Naive B cell (primary cell): ENCODE measurements at places on chromosomes 13 and 19. TPM values are rescaled to one million over a fixed set of nuclear protein-coding genes. Genes with fewer than 3 reads are reported as not detected.

GRCh38 chr13:98879957-98880356, 97.9 kb downstream of the DOCK9 start:
- no peak overlapping the region for H3K4me3 ChIP-seq
- H3K36me3 ChIP-seq: peaks cover 43% of the 10 kb centered on the region
- no peak for DNase-seq
- no peak overlapping the region for H3K27ac ChIP-seq
- no peaks in the 10 kb centered on the region for H3K27me3 ChIP-seq
- peaks cover 12% of the 10 kb centered on the region for H3K4me1 ChIP-seq

DNA sequence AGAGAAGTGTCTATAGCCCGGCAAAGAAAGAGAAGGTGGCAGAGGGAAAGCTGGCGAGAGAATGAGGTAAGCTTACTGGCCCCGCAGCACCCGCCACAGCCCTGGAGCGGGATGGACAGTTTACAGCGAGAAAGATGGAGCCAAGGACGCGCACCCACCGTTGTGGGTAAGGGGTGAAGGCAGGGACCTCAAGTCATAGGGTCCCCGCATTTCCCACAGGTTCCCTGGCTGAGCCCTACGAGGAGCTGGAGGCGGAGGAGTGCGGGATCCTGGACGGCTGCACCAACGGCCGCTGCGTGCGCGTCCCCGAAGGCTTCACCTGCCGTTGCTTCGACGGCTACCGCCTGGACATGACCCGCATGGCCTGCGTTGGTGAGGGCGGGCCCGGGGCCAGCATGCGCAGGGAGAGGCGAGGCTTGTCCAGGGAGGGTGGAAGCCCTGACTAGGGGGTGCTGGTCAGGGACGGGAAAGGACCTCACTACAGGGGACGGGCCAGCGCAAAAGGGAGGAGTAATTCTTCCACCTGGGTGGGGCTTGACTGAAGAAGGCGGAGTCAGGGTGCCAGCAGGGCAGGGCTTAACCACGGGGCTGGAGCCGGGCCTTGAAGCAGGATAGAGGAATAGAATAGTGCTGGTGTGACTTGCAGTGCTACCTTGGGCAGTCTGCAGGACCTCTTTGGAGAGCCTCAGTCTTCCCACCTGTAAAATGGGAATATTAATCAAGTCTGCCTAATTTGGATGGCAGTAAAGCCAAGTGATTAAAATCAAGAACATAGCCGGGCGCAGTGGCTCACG, 26.5 kb downstream of the LTBP4 start:
- H3K27me3 ChIP-seq: no peaks in the 10 kb centered on the region
- H3K27ac ChIP-seq: no peak overlapping the region
- DNase-seq: no peak
- H3K4me3 ChIP-seq: no peak overlapping the region
- H3K36me3 ChIP-seq: peaks cover 16% of the 10 kb centered on the region

Gene ZNF709
- polyA plus RNA-seq: 1.4 TPM

DNA sequence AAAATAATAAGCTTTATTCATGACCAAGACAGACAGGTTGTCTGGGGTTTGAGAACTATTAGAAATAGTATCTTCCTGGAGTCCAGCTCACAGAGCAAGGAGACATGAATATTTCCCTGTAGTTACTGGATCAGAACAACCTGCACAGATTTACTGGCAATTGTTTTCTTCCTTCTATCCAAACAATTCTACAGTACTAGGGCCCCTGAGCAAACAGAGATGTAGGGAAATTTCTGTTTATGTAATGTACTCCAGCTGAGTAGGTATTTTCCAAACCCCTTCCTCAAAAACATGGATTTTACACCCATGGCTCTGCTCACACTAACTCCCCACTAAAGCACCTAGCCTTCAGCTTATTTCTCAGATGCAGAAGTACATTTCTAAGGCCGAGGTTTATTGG, 557.6 kb downstream of the GPC6 start:
- no peaks in the 10 kb centered on the region for H3K27me3 ChIP-seq
- H3K36me3 ChIP-seq: no peaks in the 10 kb centered on the region
- no peaks in the 10 kb centered on the region for H3K4me1 ChIP-seq
- no peak overlapping the region for H3K4me3 ChIP-seq

DNA sequence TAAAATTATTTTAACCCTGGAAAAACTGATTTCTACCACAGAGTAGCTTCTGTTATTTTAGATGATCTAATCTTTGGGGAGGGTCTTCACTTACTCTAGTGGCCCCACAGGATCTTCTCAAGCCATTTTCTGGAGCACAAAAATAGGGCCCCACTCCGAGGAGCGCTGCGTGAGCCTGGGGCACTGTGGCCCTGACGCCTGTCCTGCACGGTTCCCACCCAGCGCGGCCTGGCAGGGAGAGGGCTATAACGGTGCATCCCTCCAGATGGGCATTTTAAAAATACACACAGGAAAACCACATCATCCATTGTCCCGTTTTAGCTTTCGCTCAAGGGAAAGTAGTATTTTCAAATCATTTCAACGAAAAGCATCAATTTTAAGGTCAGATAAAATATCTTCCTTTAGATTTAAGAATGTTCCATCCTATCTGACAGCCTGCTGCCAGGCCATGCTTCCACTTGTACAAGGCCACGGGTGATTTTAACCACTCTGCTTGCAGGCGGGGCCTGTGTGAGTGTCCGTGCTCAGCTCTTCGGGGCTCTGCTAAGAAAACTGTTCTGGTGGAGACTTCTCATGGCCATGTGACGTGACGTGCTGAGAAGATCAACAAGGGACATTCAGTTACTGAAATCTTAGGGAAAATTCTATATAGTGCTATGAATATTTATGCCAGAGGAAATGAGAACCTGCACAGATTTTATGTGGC, 683.8 kb upstream of the SGCG start:
- no peaks in the 10 kb centered on the region for H3K36me3 ChIP-seq
- H3K27ac ChIP-seq: no peak overlapping the region
- H3K27me3 ChIP-seq: no peaks in the 10 kb centered on the region
- H3K4me1 ChIP-seq: no peaks in the 10 kb centered on the region
- H3K4me3 ChIP-seq: no peak overlapping the region

Gene ENOX1
- polyA plus RNA-seq: not detected

Gene POP4
- polyA plus RNA-seq: 132 TPM
